GM13977 (cell line): ENCODE measurements at places on chromosomes 5 and 9.

DNA sequence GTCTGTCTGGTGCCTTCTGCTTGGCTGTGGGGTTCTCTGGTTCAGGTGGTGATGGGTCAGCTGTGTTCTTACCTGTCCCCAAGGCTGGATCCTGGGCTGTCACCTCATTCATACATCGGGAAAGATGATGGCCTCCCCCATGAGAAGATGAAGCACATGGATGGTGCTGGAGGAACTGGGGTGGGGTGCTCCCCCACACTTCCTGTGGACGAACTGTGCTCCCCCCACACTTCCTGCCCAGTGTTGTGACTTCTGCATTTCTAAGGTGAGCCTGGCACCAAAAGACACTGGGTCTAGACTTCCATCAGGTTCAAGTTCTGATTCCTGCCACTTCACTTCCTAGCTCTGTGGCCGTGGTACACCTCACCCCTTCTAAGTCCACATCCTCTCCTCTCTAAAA is 4.3 kb upstream of the SURF6 start:
- no peak for DNase-seq

- DNase-seq: no peak
Measured at GRCh38 chr5:33649549-33650482, 209.1 kb downstream of the TARS1 start.

- no peak for DNase-seq
Measured at GRCh38 chr5:151208481-151208914, 15.4 kb downstream of the CCDC69 start.

- DNase-seq: no peak
Measured at GRCh38 chr9:95434116-95435073, 82.4 kb downstream of the PTCH1 start.

- DNase-seq: no peak
Measured at GRCh38 chr9:21695443-21695842, 107.0 kb upstream of the MTAP start.

- DNase-seq: no peak
Measured at GRCh38 chr9:96065482-96066251, 190.2 kb downstream of the ERCC6L2 start.

DNA sequence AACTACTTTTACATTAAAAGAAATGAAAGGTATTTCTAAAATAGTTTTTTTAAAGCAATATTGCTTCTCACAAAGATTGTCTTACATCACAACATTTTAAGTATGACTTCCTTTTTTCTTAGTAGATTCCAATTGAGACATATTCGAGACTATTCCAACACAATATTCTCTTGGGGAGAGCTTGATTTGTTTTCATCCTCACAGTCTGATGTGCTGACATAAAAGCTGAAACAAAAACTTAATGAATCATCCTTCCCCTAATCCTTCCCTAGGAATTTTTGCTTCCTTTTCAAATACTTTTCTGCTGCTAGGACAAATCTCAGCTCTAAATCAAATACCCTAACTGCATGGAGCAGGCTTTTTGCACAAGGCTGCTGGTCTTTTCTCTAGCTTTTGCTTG is 245.8 kb upstream of the MAP3K1 start:
- no peak for DNase-seq

DNA sequence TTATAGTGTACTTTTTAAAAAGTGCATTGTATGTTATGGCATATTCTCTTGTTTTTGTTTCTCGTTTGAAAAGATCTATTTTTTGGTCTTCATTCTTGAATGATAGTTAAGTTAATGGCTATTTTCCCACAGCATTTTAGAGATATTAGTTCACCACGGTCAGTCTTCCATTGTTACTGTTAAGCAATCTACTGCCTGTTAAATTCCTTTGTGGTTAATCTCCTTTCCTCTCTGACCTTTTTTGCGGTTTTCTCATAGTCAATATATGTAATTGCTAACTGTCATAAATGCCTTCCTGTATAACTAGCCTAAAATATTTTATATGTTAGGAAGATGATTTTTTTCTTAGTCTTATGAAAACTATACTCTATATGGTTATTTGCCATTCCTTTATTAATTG is 250.8 kb upstream of the FBXL7 start:
- no peak for DNase-seq
